ENCODE measurements at places on chromosomes 4 and X. TPM values are rescaled to one million over a fixed set of nuclear protein-coding genes. Genes with fewer than 3 reads are reported as not detected.
A peak's percentile ranks its signal among the peaks of the same experiment; 100 is the strongest.

Gene NR3C2
- 0.14 TPM for total RNA-seq

DNA sequence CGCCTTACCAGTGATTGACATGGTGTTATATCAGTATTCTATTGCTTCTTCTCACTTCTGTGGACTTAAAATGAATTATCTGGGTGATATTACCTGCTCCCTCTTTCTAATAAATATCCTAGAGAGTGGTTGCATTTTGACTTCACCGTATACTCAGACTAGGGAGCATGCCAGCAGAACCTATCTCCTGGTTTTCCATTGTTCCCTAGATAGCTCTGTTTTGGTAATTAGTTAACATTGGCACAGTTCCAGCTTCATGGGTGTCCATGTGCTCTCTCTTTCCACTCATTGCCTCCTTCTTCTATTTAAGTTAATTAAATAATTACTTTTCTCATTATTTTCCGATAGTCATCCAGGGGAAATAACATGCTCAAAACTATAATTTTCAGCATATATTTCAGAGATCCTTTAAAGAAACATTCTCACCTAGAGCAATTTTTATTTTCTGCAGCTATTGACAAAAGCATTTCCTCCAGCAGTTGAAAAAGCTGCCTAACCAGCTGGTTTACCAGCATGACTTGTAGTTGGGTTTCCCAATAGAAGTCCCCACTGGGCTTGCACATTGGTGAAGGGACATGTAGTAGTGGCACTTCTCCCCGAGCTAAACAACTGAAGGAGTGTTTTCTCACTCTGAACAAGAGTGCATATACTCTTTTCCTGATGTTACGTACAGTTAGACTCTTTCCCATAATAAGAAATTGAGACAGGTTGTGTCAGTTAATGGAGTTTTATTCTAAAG is 27.9 kb upstream of the PAPSS1 start:
- DNase-seq: peak; percentile 50
- H3K36me3 ChIP-seq: no peaks in the 10 kb centered on the region
- peaks cover 34% of the 10 kb centered on the region for H3K27me3 ChIP-seq
- H3K4me1 ChIP-seq: no peaks in the 10 kb centered on the region
- no peak overlapping the region for H3K27ac ChIP-seq

- no peaks in the 10 kb centered on the region for H3K36me3 ChIP-seq
- H3K4me1 ChIP-seq: no peaks in the 10 kb centered on the region
- no peak overlapping the region for H3K4me3 ChIP-seq
- no peaks in the 10 kb centered on the region for H3K27me3 ChIP-seq
- no peak for DNase-seq
- H3K27ac ChIP-seq: no peak overlapping the region
These were observed 335.7 kb downstream of the FSTL5 start for GRCh38 chr4:161828061-161828460.

DNA sequence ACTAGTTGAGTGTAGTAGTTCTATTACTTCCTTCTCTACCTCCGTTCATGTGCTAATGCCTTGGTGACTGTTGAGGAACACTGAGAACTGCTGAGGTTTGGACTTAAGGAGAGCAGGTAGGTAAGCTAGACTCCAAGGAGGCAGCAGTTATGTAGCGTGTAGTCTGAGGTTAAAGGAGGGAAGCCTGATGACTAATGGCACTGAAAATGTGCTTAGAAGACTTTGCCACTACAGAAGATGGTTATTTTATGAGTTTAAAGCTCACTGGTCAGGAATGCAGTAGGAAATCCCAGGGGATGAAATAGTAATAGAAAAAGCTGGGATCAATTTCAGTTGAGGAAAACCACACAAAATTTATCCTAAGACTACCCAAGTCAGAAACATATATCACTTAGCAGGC is 1077.3 kb downstream of the RAPGEF2 start:
- no peak overlapping the region for H3K27ac ChIP-seq
- no peaks in the 10 kb centered on the region for H3K4me1 ChIP-seq
- no peak for DNase-seq
- H3K36me3 ChIP-seq: no peaks in the 10 kb centered on the region
- no peaks in the 10 kb centered on the region for H3K27me3 ChIP-seq

Gene ADH1A
- not detected for total RNA-seq

- peaks cover 2% of the 10 kb centered on the region for H3K4me1 ChIP-seq
- H3K27me3 ChIP-seq: peaks cover 6% of the 10 kb centered on the region
- DNase-seq: no peak
- H3K4me3 ChIP-seq: no peak overlapping the region
These were observed 23.4 kb downstream of the ELF2 start for GRCh38 chr4:139153411-139154133.

DNA sequence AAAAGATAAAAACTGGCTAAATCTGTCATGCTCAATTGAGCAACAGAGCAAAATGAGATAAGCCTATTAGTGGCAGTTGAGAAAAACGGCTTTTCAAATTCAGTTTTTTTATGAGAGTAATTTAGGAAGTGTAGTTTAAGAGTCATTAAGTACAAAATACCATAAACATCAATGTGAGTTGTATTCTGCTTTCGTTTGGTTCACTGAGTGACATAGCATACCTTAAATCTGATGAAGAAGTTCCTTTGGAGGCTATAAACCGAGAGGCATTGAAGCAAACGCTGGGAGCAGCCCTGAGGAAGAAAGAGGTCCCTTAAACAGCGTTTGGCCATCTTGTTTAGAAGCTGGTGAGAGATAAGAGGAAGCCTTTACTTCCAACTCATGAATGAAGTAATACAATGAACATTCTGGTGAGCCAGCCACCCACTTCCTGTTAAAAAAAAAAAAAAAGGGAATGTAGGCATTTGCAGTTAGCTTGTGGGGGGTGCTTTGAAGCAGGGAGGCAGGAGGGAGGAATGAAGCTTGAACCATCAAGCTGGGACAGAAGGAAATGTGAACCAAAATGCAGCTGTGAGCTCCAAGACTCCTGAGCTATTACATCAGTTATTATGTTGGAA is 132.3 kb downstream of the ZNF330 start:
- no peaks in the 10 kb centered on the region for H3K27me3 ChIP-seq
- H3K36me3 ChIP-seq: no peaks in the 10 kb centered on the region

Gene DKK2
- not detected for total RNA-seq

Gene FRAS1
- total RNA-seq: not detected

GRCh38 chr4:113645288-113645687 is 116.2 kb downstream of the CAMK2D start:
- H3K4me1 ChIP-seq: peaks cover 28% of the 10 kb centered on the region
- H3K4me3 ChIP-seq: no peak overlapping the region
- no peak for DNase-seq
- no peaks in the 10 kb centered on the region for H3K27me3 ChIP-seq
- peaks cover 37% of the 10 kb centered on the region for H3K36me3 ChIP-seq
- no peak overlapping the region for H3K27ac ChIP-seq

DNA sequence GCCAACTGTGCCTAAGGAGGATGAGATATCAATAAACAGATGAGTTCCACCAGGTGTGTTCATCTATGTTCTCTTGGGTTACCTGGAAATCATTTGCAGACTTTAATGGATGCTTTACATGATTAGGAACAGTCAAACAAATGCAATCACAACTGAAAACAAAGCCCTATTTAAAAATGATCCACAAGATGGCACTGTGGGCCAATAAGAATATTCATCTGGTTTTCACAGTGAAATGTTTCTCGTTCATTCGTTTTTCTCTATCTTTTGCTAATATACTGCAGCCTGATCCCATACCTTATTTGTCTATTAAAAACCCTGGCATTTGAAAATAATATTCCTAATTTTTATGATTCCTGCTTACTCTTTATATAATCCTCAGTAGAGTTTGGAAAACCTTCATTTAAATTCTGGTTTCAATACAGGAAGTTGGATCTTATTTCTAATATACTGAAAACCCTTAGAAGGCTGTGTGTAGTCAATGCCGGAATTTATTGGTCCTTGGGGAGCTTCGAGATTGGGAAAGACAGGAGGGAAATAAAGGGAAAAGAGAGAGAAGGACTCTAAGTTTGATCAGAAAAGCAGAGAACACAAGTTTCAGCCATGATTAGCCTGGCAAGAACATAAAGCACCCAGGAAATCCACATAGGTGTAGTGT is 63.8 kb upstream of the TAPT1 start:
- peaks cover 3% of the 10 kb centered on the region for H3K4me1 ChIP-seq
- H3K27me3 ChIP-seq: peaks cover 7% of the 10 kb centered on the region
- DNase-seq: peak; percentile 69
- no peak overlapping the region for H3K27ac ChIP-seq
- no peak overlapping the region for H3K4me3 ChIP-seq

DNA sequence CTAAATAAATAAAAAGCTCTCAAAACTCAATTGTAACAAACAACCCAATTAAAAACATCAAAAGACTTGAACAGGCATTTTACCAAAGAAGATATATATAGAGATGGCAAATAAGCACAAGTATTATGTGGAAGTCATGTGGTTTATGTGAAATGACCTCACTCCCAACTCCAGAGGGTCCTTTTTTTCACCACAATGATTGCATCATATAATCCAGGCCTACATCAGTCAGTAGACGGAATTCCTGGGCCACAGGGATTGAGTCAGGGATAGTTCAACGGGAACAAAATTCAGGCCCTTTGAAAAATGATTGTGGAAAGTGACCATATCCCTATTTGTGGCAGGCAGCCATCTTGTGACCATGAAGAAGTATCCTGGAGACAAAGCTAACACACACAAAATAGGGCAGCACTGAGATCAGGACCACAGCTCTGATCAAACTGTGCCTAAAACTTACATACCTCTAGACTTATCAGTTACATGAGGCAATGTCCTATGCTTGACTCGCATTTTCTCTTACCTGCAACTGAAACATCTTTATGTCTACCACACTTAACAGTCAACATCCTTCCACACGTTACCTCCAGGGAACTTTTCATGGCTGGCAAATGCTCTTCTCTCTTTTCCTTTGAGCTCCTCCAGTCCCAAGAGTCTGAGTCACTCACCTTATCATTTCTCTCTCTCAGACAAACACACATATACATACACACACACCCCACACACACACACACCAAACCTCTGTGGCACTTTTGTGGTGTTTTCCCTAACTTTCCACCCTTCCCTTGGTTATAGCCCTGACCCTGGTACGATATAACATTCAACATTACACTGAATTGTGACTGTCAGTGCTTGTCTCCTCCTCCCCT is 113.5 kb downstream of the PHF8 start:
- H3K27ac ChIP-seq: no peak overlapping the region
- no peak for DNase-seq
- peaks cover 10% of the 10 kb centered on the region for H3K4me1 ChIP-seq
- H3K27me3 ChIP-seq: no peaks in the 10 kb centered on the region
- H3K36me3 ChIP-seq: peaks cover 5% of the 10 kb centered on the region

DNA sequence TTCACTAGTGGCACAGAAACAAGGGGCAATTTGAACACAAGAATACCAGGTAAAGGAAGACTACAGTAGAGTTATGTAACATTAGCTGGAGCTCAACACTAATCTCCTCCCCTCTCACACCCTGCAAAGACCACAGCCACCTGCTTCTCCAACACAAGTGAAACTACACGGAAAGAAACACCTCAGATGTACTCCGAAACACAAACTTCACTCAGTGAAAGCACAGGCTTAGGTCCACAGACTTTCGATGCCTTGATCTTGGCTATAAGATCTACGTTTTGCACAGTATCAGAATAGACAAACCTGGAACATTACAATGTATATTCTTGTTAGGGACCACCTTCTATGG is 7.6 kb downstream of the ACSL1 start:
- H3K4me1 ChIP-seq: peaks cover 54% of the 10 kb centered on the region
- H3K27ac ChIP-seq: no peak overlapping the region
- DNase-seq: no peak
- H3K27me3 ChIP-seq: no peaks in the 10 kb centered on the region
- peaks cover 10% of the 10 kb centered on the region for H3K36me3 ChIP-seq

- H3K4me3 ChIP-seq: no peak overlapping the region
- no peak overlapping the region for H3K27ac ChIP-seq
- peaks cover 45% of the 10 kb centered on the region for H3K4me1 ChIP-seq
- peaks cover 13% of the 10 kb centered on the region for H3K36me3 ChIP-seq
- no peak for DNase-seq
These were observed 2.7 kb downstream of the TMEM154 start for GRCh38 chr4:152677117-152677516.

Gene PPP2R2C
- not detected for total RNA-seq

- no peak for DNase-seq
- no peaks in the 10 kb centered on the region for H3K27me3 ChIP-seq
- H3K27ac ChIP-seq: no peak overlapping the region
- H3K4me3 ChIP-seq: no peak overlapping the region
- peaks cover 15% of the 10 kb centered on the region for H3K36me3 ChIP-seq
- peaks cover 33% of the 10 kb centered on the region for H3K4me1 ChIP-seq
These were observed 130.4 kb downstream of the INPP4B start for GRCh38 chr4:142715727-142716126.

Gene SLC10A7
- 18.2 TPM for total RNA-seq

- no peak overlapping the region for H3K4me3 ChIP-seq
- no peak for DNase-seq
- no peaks in the 10 kb centered on the region for H3K36me3 ChIP-seq
- H3K27ac ChIP-seq: no peak overlapping the region
- no peaks in the 10 kb centered on the region for H3K4me1 ChIP-seq
- H3K27me3 ChIP-seq: no peaks in the 10 kb centered on the region
These were observed 685.0 kb upstream of the EPHA5 start for GRCh38 chr4:66355328-66355727.

- H3K36me3 ChIP-seq: peaks cover 17% of the 10 kb centered on the region
- H3K4me3 ChIP-seq: peak overlapping the region; percentile 98
- H3K27me3 ChIP-seq: no peaks in the 10 kb centered on the region
- peak; percentile 96 for DNase-seq
These were observed 531 bp downstream of the HCFC1 start for GRCh38 chrX:153971124-153971449.

Gene VCX3B
- total RNA-seq: not detected

- peak overlapping the region; percentile 97 for H3K4me3 ChIP-seq
- DNase-seq: peak; percentile 74
- H3K36me3 ChIP-seq: no peaks in the 10 kb centered on the region
- H3K27ac ChIP-seq: peak overlapping the region; percentile 61
These were observed 661 bp downstream of the SPIN4 start for GRCh38 chrX:63350465-63350877.

- no peak overlapping the region for H3K4me3 ChIP-seq
- no peak overlapping the region for H3K27ac ChIP-seq
- H3K36me3 ChIP-seq: no peaks in the 10 kb centered on the region
- peaks cover 5% of the 10 kb centered on the region for H3K27me3 ChIP-seq
- H3K4me1 ChIP-seq: peaks cover 7% of the 10 kb centered on the region
These were observed 8.8 kb upstream of the GRPR start for GRCh38 chrX:16114611-16115010.

Gene CSN1S1
- not detected for total RNA-seq

GRCh38 chr4:42761804-42762203 is 104.9 kb upstream of the ATP8A1 start:
- H3K4me3 ChIP-seq: no peak overlapping the region
- H3K4me1 ChIP-seq: no peaks in the 10 kb centered on the region
- no peak for DNase-seq

DNA sequence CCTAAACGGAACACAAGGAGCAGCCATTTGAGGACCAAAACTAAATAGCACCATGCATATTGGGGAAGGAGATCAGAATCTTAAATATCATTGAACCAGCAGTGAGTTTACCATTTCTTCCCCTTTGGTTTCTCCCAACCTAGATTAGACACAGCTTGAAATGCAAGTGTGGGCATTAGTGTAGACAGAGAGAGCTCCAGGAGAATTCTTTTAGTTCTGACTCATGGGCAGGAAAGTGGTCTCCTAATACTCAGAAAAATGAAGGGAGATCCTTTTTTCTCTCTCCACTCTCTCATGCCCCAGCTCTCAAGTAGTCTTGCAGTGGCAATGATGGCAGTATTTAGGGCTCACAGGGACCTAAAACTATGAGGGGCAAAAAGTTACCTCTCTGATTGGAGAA is 567.9 kb downstream of the INPP4B start:
- DNase-seq: no peak
- no peak overlapping the region for H3K27ac ChIP-seq
- H3K27me3 ChIP-seq: no peaks in the 10 kb centered on the region

GRCh38 chrX:8668813-8669212 is 63.1 kb downstream of the ANOS1 start:
- H3K4me3 ChIP-seq: no peak overlapping the region
- H3K36me3 ChIP-seq: no peaks in the 10 kb centered on the region
- H3K27me3 ChIP-seq: no peaks in the 10 kb centered on the region
- DNase-seq: no peak
